ENCODE measurements at places on chromosomes 2 and 18.

- no peak for DNase-seq
Measured at GRCh38 chr2:235677937-235678336, 184.1 kb downstream of the AGAP1 start.

GRCh38 chr2:36556842-36557241 is 41.1 kb downstream of the FEZ2 start:
- DNase-seq: peak; percentile 50

- no peak for DNase-seq
Measured at GRCh38 chr2:181632733-181633401, 24.0 kb downstream of the CERKL start.

GRCh38 chr2:20580690-20581437 is 70.0 kb downstream of the HS1BP3 start:
- no peak for DNase-seq

GRCh38 chr2:100783987-100784386 is 36.0 kb upstream of the NPAS2 start:
- no peak for DNase-seq

DNA sequence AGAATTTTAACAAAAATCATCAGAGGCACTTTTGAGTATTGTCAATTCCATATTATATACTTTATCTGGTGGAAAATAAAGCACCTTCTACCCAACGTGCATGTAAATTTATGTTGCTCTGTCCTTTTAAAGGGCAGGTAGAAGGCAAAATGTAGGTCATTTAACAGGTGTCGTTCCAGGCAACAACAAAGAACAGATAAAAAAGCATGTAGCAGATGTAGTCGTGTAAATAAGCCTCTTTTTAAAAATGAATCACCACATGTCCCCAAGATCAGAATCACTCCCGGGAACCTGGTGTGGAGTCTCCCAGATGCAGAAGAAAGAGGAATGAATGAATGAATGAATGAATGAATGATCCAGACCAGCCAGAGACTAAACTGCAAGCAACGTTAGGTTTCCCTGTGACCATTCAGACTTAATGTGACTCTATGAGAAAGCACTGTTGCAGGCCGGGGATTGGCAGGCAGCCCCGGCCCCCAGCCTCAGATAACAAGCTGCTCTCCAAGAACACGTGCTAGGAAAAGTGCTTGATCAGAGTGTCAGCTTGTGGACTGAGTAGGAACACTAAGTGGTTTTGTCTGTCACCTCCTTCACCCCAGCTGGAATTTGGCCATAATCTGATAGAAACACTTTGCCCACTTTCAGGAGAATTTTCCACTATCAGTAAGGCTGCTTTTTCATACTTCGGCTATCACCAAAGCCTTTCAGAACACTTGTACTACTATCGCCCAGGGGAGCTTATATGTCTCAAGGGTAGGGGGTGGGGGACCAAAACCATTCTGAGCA is 100.6 kb downstream of the CDK15 start:
- no peak for DNase-seq

- DNase-seq: no peak
Measured at GRCh38 chr2:98404556-98405250, 40.0 kb upstream of the INPP4A start.

- DNase-seq: no peak
Measured at GRCh38 chr2:188285774-188286173, 5.9 kb upstream of the GULP1 start.

GRCh38 chr2:174939046-174939445 is 66.1 kb downstream of the CHN1 start:
- peak; percentile 9 for DNase-seq

- DNase-seq: peak; percentile 6
Measured at GRCh38 chr2:148614322-148615049, 30.1 kb upstream of the EPC2 start.

Data from amniotic stem cell (primary cell).